Common myeloid progenitor, CD34-positive (primary cell): ENCODE measurements at places on chromosomes 4 and X.

- DNase-seq, result peak; percentile 95
These were observed 777 bp upstream of the EOLA2 start for GRCh38 chrX:149938881-149939654.

DNA sequence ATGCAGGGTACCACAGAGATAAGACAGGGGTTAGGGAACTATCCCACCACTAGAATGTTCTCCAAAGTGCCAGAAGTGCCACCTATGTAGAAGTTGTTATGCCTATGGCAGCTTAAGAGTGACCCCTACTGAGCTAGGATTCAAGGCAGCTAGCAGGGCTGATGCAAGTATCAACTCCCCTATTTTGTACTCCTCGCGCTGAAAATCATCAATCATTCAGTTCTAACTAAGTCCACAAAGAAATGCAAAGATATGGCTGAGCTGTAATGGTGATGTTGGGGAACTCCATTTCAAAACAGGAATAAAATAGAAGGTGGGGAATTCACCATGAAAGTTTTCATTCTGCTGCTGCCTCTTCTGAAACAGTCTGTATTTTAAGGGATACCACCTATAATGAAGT lies 13.8 kb downstream of the ACSL4 start:
- DNase-seq, result no peak

GRCh38 chr4:82097504-82097903 lies 276.3 kb downstream of the HNRNPD start:
- peak; percentile 29 for DNase-seq

DNA sequence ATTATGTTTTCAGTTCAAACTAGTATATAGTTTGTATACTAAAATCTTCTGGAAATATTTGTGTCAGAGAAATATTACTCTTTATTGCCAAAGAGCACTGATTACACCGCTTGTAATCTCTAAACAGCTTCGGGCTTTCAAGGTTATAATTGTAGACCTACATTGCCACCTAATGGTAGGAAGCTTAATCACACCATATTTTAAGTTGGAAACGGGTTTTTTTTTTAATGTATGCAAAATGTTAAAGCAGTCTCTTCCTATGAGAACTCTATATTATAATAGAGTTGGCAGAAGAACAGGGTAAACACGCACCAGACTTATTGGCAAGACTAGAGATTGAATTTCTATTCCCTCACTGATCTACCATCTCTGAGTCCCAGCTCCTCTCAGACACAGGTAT lies 19.5 kb upstream of the NFXL1 start:
- peak; percentile 68 for DNase-seq

DNA sequence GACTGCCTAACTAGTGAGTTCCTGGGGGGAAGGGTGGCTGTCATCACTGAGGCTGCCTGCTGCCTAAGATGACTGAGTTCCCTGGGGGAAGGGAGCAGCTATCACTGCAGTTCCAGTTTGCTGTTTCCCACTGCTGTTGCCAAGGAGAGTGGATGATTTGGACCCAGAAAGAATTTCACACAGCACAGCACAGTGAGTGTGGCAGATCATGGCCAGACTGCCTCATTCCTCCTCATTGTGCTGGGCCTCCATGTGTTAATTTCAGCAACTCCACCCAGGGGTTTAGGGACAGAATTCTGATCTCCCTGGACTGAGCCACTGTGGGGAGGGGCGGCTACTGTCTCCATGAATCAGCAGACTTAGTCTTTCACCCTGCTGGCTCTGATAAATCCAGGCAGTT lies 125.0 kb downstream of the TEX13C start:
- no peak for DNase-seq

DNA sequence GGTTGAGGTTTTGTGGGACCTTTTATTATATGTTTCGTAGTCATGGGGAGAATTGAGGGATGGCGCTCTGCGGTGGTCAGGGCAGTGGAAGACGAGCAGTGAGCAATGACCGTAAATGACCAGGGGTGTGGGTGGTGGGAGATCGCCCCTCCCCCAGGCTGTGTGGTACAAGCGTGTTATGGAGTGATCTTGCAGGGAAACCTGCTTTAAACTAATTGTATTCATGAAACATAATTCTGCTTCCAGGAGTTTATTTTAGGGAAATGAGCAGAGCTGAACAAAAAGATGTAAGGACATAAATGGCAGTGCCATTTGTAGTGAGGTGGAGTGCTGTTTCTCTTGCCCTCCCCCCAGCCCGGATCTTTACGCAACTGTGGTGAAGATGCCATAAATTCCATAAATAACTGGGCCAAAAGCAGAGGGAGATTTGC lies 20.2 kb downstream of the GYG2 start:
- DNase-seq, result no peak

- no peak for DNase-seq
These were observed 68.4 kb downstream of the ARHGEF38 start for GRCh38 chr4:105620640-105621323.

GRCh38 chrX:53194308-53194707 lies 30.7 kb downstream of the KDM5C start:
- no peak for DNase-seq

DNA sequence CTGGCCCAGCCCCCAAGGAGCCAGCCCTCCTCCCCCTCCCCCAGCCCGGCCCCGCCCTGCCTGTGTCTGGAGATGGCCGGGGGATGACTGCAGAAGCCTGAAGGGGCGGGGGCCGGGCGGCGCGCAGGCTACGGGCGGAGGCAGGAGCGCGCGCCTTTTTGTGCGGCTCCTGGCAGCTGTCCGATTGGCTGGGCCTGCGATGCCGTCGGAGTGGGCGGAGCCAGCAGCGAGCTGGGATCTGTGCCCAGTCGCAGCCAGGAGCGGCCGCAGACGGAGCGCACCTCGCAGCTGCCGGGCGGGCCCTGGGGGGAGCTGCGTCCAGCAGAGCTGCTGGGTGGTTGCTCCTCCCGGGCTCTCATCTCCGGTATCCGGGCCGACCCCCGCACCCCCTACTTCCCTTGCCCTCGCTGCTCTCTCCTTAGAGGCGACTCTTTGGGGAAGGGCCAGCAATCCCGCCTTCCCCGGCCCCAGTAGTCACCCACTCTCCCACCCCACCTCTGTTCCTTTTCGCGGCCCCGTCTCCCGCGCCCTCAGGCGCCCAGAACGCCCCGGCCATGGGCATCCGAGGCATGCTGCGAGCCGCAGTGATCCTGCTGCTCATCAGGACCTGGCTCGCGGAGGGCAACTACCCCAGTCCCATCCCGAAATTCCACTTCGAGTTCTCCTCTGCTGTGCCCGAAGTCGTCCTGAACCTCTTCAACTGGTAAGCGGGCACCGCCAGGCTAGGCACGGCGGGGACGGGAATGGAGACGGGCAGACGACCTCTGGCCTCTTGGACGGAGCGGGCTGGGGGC lies at the start of gene GABRQ:
TSS of gene GABRQ (plus strand) at position 247 of the 794 bp plus-strand sequence. CDS start at position 555, 308 bp downstream.
- peak; percentile 62 for DNase-seq

- DNase-seq, result peak; percentile 68
These were observed at the start of gene EDA2R for GRCh38 chrX:66638591-66639500. EDA2R (minus strand) TSS chrX:66639078; CDS start chrX:66616020, 23,058 bp downstream.
